ENCODE measurements at places on chromosomes 7 and 10. TPM values are rescaled to one million over a fixed set of nuclear protein-coding genes. Genes with fewer than 3 reads are reported as not detected.

DNA sequence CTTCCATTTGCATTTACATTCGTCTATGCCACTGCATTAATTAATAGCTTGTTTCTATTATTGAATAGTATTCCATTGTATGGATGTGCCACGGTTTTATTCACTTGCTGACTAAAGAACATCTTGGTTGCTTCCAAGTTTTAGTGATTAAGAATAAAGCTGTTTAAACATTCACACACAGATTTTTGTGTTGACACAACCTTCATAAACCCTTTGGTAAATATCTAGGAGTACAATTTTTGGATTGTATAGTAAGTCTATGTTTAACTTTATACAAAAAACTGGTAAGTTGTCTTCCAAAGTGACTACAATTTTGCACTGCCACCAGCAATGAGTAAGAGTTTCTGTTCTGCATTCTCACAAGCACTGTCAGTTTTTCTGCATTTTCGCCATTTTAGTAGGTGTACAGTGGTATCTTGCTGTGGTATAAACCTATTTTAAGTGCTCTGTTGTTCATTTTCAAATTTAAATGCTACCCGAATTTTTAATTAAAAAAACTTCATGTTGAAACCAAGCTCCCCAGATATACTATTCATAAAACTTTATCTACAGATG lies 121.4 kb downstream of the RNF133 start:
- DNase-seq, result no peak

- DNase-seq, result no peak
Measured at GRCh38 chr7:51467384-51468017, 150.9 kb upstream of the COBL start.

GRCh38 chr10:17951868-17952371 lies at the start of gene SLC39A12:
SLC39A12 (plus strand) TSS chr10:17951918; CDS start chr10:17953277, 1,359 bp downstream.
- no peak for DNase-seq

The GNGT1 gene
- total RNA-seq, result not detected

The EGR2 gene
- 0.32 TPM for total RNA-seq

The GRM3 gene
- not detected for total RNA-seq

DNA sequence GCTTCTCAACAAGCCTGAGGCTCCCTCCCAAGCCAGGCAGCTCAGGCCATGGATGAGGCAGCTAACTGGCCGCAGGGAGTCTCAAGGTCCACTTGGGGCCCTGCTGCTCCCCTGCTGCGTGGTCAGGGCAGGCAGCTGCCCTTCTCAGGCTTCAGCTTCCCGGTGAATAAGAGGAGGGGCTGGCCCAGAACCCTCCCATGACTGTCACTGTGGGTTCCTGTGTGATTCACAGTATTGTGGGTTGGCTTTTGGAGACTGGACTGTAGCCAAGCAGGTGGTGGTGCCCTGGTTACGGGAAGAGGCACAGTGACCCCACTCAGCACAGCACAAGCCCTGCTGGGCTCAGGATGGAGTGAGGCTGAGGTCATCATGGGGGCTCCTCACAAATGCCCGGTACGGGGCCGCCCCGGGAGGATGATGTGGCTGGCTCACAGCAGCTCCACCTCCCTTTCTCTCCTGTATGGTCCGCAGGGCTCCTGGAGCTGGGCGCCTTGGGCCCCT lies 189.8 kb downstream of the HECW1 start:
- DNase-seq, result no peak

GRCh38 chr7:132158166-132158565 lies 418.1 kb downstream of the PLXNA4 start:
- no peak for DNase-seq

- no peak for DNase-seq
Measured at GRCh38 chr7:42253316-42253715, 16.3 kb upstream of the GLI3 start.

DNA sequence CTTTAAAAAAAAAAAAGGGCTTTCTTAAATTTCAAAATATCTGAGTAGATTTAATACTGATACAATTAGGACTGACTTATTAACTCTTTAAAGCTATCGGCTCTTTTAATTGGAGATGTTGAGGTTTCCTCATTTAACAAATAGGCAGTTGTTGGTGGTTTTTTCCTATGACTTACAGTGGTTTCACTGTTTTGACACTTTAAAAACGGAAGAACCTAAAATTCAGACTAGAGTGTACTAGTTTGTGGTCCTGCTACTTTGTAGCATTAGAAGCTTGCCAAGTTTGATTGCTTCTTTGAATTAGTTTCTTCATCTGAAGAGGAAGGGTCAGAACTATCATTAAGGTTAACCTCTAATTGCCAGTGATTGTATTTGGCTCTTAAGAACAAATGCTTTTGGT lies 27.7 kb downstream of the CUL1 start:
- no peak for DNase-seq

DNA sequence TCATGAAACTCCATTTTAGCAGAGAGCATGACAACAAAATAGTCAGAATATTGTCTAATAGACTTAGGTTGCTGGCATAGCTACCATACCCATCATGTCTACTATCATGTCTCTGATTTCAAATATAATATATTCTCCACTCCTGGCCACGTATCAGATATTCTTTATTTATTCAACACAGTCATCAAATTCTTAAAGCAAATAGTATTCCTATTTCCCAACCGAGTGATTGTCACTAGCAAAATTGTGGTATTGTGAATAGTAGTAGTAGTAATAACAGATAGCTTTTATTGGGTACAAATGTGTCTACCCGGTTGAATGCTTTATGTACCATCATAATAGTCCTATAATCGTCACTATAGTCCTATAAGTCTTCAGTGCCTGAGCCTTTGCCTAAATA lies 918.6 kb downstream of the KCNMA1 start:
- DNase-seq, result no peak

GRCh38 chr10:929960-930624 lies 1.4 kb downstream of the LARP4B start:
- no peak for DNase-seq

DNA sequence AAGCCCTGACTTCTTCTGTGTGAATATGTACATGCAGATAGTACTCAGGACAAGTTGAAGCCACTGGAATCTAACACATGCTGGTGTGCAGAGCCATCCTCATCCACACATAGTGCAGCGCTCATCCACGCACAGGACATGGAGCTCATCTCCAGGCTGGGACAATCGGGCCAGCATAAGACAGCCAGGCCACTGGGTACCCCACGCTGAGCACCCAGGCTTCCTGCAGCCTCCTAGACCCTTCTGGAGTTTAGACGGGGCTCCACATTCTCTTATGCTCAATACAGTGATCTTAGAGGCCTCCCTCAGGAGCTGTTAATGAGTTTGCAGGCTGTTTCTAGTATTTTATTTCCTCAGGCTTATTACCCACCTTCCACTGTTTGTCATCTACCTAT lies 238.9 kb downstream of the TNS3 start:
- peak; percentile 3 for DNase-seq

DNA sequence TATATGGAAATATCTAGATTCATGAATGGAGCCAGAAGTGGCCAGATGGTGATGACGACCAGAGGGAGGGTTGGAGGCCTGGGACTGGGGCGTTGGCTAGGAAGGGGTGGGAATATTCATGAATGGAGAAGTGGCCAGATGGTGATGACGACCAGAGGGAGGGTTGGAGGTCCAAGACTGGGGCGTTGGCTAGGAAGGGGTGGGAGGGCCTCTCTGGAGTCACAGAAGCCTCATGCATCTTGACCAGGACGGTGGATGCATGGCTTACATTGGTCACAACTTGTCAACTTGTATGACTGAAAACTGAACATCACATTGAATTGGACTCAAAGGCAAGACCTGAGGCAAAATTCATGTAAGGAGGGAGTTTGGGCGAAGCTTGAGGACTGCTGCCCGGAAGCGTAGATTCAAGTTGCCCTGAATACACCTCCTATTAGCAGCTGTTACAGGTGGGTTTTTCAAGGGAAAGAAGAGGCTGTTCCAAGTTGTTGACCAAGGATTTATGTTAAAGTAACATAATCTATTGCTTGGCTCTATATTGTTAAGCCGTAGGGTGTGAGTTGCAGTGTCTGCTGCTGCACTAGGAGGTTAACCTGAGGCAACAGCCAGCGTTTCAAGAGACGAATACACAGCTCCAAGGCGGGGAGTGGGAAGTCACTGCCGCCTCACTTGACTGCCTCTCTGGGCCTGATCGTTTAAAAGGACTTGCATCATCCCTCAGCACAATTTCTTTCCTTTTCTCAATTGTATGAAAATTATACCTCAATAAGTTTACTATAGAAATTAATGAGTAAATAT lies 55.1 kb upstream of the FAM20C start:
- DNase-seq, result no peak

The GHRHR gene
- total RNA-seq, result not detected

The KEL gene
- total RNA-seq, result 2.2 TPM

DNA sequence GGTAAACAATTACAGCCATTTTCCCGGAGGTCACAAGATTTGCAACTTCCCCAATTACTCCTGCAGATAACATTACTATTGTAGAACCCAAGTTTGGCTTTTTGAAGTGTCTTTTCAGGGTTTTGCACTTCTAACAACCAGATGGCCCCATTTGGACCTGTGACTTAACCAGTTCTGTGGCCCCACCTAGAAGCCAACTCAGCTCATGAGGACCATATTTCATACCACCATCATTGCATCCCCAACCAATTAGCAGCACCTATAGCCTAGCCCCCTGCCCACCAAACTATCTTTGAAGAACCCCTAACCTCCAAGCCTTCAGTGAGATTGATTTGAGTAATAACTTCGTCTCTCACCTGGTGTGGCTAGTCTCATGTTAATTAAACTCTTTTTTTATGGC lies 51.3 kb upstream of the WDR11 start:
- no peak for DNase-seq

The ANKRD30A gene
- total RNA-seq, result 216 TPM

GRCh38 chr10:79310911-79311573 lies 36.2 kb upstream of the PPIF start:
- no peak for DNase-seq

- DNase-seq, result no peak
Measured at GRCh38 chr10:89633484-89633883, 11.6 kb downstream of the PANK1 start.

DNA sequence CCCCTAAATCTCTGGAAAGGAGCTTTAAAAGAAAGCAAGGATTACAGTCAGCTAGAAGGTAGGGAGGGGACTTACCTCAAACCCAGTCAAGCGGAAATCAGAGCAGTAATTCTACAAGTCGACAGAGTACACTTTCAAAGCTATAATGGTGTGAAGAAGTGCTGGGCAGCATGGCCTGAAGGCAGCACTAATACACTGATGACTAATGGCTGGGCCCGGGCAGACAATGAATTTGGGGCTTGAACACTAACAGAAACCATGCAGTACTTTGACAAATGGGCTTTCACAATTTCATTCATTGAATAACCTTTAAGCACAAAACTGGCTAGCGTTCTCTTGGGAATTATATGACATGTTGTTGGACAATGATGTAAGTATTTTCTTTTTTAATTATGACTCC lies 4.7 kb downstream of the GLI3 start:
- no peak for DNase-seq

- no peak for DNase-seq
Measured at GRCh38 chr7:70630440-70630817, 501.5 kb upstream of the GALNT17 start.

GRCh38 chr7:115721293-115722217 lies 309.0 kb downstream of the TFEC start:
- DNase-seq, result no peak

- DNase-seq, result no peak
Measured at GRCh38 chr7:80918399-80918798, 452 bp downstream of the SEMA3C start.

The RNLS gene
- 29.1 TPM for total RNA-seq

DNA sequence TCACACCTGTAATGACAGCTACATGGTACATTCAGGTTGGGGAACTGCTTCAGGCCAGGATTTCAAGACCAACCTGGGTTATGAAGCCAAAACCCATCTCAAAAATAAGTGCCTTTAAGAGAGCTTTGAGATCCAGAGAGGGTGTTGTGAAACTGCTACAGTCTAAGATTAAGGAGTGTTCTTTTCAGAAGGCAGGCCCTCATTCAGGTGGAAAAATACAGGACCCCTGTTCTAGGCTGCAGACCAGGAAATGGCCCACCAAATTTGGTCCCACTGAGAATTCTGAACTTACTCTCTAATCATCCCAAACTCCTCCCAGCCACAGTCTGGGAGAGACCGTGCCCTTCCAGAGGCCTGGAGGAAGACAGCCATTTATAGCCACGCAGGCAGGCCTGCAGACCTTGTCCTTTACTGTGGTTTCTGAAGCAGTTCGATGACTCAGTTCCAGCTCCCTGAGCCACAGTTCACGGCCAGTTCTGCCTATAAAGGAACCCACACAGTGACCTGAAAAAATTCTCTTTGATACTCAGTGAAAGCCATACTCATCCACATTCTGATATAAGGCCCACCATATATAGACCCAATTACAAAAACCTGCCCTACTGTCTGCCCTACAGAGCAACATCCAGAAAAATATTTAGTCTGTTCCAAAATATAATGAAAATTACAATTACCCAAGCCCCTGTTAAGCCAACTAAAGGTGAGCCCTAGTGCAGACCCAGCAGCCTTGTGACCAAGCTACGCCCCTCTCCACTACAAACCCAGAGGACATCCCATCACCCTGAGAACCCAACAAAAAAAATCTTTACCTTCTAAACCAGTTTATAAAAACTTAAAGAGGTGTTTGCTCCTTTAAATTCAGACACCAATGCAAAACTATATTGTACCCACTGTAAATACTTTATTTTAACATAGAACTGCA lies 21.2 kb downstream of the ZNF680 start:
- DNase-seq, result no peak

DNA sequence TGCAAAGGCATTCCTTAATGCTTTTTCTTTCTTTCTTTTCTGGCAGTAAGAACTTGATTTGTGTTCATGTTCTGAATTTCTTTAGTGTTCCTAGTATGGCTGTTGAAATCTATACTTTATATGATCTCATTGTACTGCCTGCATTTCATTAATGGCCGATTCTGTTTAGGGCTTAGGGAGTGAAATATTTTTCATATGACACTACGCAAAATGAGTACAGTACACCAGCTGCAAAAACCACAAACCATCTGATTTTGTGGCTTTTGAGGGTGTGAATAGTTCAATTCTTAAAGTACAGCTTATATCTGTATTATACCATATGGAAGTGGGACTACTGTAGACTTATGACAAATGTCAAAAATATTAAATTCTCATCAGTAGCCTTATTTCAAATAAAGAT lies 69.1 kb upstream of the FOXP2 start:
- no peak for DNase-seq

The FLNC gene
- 6.0 TPM for total RNA-seq

DNA sequence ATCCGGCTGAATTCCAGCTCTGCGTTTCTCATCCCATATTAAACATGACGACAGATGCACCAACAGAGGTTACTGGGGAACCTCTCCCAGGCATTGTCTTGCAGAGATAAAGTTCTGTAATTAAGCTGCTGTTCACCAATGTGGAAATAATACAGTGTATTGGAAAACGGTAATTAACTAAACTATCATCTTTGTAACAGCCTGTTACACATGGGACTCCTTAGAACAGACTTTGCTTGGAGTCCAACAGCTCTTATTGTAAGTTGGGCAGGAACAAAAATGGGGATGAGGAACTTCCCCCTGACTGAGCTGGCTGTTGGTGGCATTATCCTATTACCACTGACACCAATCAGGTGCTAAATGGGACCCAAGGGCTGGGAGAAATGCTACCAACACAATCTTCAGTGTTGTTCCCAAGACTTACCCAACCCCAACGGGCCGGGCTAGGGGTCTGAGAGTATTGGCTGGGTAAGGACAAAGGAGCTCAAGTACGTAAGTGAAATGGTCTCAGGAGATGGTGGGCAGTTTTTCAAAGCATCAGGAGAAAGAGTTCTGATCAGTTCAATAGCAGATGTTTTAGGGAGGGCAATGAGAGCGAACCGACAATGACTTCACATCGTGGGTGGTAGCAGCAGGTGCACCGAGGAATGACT lies 759.4 kb downstream of the GRID1 start:
- no peak for DNase-seq
